Stimulated activated CD8-positive, alpha-beta memory T cell treated with anti-CD3 and anti-CD28 coated beads, Interleukin-7, amount 100 ng/mL, for 24 hours (primary cell): ENCODE measurements at places on chromosomes 2 and 18.

DNA sequence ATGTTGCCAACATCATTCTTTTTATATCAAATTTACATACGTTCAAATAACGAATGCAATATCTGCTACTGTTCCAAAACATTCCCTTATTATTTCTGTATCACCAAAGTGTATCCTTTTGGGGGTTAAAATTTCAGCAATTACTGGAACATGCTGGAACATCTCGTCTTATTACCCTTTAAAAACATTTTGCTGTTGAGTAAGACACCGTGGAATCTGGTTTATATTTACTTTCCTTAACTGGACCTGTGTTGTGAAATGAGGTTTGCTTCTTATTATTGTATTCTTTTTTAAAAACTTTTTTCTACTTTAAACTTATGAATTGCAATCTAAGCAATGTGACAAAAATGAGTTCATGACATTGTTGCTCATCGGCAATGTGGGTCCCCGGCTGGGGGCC lies 87.4 kb upstream of the PTPRM start:
- DNase-seq: no peak

DNA sequence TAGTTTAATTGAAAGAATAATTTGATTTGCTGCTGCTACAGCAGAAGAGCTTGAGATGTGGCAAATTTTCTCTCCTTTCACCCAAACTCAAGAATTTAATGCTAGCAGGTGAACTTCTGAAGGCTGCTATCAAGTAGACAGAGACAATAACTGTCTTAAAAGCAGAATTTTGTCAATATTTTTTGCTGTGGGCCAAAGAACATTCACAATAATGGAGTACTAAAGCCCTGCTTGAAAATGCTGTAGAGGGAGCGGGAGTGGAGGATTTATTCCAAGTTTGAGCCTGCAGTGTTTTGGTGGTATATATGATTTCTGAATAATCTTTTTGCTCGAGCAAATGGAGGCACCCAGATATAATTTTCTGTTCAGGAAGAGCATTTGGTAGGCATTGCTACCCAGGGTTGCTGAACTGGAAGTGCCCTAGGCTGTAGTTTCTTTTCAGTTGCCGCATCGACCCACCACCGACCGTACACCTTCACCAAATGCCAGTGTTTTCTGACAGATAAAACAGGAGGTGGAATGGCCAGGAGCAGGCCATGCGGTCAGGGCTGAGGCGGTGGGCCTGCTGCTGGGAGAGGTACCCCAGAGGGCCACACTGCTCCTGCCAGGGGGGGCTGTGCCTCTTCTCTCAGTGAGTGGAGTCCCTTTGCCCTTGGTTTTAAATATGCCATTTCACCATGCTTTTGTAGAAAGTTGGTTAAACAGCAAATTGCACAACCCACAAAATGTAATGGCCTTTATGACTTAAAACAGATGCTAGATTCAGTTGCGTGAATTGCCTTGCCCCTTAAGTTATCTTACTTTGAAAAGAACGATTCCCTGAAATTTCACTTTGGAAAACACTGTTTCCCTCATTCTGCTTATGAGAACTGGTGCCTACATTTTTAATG lies 36.4 kb downstream of the TSHZ1 start:
- DNase-seq: no peak

GRCh38 chr2:206220997-206221396 lies 53.5 kb upstream of the ZDBF2 start:
- DNase-seq: no peak

GRCh38 chr2:233656443-233656842 lies 15.3 kb upstream of the UGT1A9 start:
- DNase-seq: no peak

- DNase-seq: no peak
Observed at GRCh38 chr2:230877116-230877758, 12.5 kb downstream of the ITM2C start.

- DNase-seq: no peak
Observed at GRCh38 chr2:70992945-70993853, 1.5 kb downstream of the TEX261 start.

GRCh38 chr2:75142081-75142480 lies 57.2 kb downstream of the TACR1 start:
- DNase-seq: no peak

DNA sequence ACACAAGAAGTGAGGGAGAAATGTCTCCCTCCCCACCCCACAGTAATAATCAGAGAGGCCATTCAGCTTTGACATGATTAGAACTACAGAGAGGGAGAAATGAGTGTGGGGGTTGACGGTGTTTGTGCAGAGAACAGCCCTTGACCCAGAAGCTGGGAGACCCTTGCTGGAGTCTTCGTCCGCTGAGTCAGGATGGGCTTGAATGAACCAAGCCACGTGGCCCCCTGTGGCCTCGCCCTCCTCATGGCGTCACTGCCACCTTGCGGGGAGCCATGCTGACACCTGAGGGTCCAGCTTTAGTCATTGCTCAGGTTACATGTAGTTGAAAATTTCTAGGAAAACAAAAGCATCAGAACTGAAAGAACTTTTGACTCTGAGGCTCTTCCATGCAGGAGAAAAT lies 101.2 kb downstream of the DGKD start:
- DNase-seq: no peak

GRCh38 chr2:85551698-85552678 lies 9.3 kb downstream of the GGCX start:
- peak; percentile 74 for DNase-seq

GRCh38 chr18:59050661-59051057 lies 89.0 kb upstream of the SEC11C start:
- DNase-seq: no peak

DNA sequence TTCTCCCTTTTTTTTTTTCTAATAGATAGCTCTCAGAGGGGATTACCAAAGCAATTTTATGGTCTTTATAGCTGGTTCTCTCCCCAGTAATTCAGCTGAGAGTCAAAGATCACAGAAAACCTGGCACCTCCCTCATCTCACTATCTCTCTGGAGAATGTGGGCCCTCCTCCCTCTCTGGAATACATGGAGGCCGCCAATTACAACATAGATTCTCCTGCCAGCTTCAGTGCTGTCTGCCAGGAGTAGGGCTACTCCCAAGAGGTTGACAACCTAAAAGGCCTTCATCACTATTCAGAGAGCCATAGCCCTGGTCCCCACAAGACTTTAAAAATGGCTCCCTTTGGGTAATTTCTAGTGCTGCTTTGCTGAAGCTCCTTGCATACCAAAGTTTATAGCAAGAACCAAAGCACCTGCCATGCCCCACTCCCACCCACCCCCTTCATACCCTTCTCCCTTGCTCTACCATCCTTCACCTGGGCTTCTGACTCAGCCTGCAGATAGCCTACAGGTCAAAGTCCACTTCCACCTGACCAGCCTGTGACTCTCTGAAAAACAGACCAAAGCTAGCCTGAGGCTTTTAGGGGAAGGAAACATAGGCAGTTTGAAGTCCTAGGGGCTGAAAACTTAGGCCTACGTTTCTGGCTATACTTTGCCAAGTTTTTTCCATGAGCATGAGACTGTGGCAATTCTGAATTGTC lies 472.3 kb downstream of the TNS1 start:
- DNase-seq: no peak

DNA sequence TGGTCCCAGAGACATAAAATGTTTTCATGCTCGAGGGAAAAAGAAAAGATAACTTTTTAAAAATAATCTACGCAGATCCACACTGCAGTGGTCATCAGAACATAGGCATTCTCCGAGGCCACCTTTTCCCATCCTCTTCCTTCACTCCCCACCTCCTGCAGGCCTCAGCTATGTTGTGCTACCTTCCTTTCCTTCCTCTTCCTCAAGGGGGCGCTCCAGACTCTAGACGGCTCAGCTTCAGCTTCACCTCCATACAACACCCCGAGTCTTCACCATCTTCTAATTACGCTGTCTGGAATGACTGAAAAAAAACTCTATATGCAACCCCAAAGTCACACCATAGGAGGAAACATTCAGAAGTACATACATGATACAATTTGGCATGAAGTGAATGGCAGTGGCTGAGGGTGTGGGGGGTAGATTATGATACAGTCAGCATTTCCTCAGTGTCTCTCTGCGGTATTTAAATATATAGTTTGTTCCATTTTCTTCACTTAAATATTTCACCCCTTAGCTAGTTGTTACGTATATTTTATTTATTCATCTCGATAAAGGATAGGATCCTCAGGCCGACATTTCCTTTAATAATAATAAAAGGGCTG lies 583.6 kb downstream of the IRS1 start:
- peak; percentile 12 for DNase-seq

- no peak for DNase-seq
Observed at GRCh38 chr2:47751856-47752414, 31.0 kb upstream of the MSH6 start.

- DNase-seq: no peak
Observed at GRCh38 chr2:23697256-23698075, 229.5 kb downstream of the ATAD2B start.

- DNase-seq: no peak
Observed at GRCh38 chr2:120291401-120292311, 39.0 kb downstream of the RALB start.

- DNase-seq: no peak
Observed at GRCh38 chr18:71450257-71450656, 1093.9 kb downstream of the CBLN2 start.

DNA sequence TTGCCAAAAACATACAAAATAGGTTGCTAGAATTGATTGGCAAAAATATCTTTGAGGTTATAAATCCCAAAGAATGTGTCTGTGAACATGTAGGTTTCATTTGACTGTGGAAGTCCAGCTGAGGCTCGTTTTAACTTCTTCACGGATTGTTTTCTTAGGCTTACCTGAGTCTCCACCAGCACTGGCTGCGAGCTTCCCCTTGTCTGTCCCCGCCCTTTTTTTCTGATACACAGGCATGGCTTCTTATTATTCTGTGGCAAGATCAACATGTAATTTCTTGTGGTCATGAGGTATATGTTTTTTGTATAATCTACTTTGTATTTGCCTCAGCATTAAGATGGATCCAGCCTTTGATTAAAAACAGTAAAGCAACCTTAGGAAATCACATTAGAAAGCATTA lies 7.2 kb upstream of the SLC40A1 start:
- DNase-seq: no peak

DNA sequence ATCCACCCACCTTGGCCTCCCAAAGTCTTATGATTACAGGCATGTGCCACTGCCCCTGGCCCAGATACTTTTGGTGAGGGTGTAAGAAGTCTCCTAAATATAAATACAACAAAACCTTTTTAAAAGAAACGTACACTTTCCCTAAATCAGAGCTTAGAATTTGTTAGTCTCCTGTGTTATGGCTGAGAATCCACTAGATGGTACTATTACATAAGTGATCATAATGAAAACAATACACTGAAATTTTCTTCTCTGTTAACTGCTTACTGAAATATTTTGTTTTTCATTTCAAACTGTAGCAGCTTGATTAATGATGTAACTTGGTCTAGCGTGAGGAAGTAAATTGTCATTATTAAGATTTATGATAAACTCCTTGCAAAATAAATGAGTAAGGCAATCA lies 74.8 kb upstream of the FAM98A start:
- no peak for DNase-seq

- DNase-seq: no peak
Observed at GRCh38 chr2:180938451-180938850, 42.0 kb upstream of the UBE2E3 start.

DNA sequence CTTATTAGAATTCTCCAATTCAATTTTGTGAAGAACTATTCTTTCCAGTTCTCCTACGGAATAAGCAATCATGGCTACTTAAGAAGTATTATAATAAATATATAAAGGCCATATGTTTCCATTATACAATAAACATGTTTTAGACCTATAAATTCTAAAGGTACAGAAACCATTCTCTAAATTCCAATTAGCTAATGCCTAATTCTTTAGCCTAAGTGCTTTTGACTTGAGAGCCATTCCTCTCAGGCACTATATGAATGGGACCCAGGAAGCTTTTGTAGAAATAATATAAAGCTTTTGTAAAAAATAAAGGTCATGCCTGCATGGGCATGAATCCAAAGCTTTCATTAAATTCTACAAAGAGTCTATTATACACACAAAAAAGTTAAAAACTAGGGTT lies 161.0 kb upstream of the UNC80 start:
- DNase-seq: no peak

DNA sequence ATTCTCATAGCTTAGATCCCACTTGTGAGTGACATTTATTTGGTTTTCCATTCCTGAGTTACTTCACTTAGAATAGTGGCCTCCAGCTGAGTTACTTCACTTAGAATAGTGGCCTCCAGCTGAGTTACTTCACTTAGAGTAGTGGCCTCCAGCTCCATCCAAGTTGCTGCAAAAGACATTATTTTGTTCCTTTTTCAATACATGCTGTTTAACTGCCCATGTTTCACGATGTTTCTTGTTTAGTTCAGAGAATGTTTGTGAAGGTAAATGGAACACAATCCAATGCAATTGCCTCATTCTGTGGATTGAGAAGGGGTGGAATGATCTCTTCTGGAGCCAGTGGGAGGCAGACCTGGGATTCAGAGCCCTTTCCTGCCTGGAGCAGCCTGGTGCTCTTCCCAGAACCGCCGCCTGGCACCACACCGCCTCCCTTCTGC lies 273.5 kb upstream of the ATP5MC3 start:
- DNase-seq: no peak

GRCh38 chr2:58727981-58728656 lies 487.0 kb upstream of the FANCL start:
- DNase-seq: no peak

DNA sequence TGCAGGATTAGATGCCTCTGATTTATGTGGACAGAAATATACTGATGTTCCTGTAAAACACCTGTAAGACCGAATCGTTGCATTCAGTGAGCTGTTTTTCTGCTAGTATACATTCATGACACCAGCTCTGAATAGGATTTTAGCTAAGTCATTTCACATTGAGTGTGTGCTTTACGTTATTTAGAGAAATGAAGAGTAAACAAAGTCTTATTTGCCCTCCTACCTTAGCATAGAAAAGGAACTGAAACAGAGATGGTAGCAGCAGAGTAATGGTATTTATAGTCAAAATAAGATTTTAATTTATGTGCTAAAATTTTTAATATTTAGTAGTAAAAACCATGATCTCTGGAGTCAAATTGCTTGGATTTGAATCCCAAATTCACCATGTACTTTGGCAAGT lies 168.0 kb downstream of the CERS6 start:
- no peak for DNase-seq

DNA sequence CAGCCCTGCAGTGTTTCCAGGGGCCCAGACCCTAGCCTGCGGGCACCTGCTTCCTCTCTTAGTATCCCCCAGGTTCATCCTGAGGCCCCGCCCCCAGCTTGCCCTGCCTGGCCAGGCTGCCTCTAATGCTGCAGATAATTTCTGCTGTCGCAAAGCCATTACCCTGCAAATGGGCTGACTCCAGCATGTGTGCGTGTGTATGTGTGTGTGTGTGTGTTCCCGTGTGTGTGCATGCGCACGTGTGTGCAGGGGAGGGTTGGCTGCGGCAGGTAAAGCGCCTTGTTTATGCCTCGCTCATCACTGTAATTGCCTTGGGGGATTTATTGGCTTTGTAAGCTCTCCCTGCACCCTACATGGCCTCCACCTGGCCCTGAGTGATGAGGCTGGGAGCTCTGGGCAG lies 7.6 kb upstream of the PRSS56 start:
- DNase-seq: no peak
